ENCODE measurements at places on chromosomes 6 and 20.

GRCh38 chr6:125773387-125774341 is 17.1 kb upstream of the NCOA7 start:
- no peak for DNase-seq

DNA sequence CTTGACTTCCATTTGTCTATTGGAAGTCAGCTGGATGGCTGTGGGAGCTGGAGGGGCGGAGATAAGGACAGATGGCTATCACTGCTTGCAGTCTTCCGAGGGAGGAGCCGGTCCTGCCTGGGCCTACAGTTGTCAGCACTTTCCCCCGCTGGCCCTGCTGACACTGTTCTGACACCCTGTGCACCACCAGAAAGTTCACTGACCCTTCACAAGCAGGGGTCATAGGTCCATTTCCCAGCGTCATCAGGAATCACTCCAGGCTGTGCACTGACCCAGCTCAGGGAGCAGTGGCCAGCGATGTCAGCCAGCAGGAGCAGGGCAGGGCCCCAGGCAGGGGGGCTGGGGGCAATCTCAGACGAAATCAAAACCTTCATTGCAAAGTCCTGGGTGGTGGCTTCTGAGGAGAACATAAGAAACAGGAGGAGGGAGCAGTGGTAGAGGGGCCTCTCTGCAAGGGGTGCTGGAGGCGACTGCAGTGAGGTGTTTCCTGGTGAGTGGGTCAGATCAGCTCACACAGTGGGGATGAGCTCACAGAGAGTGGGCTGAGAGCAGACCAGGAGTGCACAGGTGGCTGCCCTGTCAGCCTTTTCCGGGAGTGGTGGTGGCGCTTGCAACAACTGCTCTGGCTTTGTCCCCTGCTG is 26.5 kb upstream of the PLEKHG1 start:
- DNase-seq = no peak

DNA sequence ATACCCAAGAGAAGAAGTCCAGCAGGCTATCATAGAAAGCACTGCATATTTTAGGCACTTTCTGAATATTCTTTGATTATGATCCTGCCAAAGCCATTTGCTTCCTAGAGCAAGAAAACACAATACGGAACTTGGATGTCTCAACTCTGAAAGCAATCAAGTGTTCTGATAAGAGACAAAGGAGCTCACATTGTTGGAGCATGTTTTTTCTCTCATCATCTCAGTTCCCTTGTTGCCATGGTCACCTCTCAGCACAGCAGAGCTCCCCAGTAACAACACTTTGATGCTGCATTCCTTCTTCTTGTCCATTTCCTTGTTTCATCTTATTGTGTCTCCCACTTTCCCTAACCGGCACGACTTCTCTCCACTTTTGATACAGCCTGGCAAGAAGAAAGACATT is 168.7 kb upstream of the FUT9 start:
- no peak for DNase-seq

DNA sequence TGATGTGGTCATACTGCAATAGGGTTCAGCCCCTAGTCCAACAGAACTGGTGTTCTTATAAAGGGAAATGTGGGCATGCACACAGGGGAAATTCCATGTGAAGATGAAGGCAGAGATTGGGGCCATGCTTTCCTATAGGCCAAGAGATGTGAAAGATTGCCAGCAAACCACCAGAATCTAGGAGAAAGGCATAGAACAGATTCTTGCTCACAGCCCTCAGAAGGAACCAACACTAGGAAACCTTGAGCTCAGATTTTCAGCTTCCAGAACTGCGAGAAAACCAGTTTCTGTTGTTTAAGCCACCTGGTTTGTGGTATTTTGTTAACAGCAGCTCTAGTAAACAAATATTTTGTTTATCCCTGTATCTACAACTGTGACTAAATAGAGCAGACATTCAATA is 197.6 kb upstream of the CITED2 start:
- no peak for DNase-seq

DNA sequence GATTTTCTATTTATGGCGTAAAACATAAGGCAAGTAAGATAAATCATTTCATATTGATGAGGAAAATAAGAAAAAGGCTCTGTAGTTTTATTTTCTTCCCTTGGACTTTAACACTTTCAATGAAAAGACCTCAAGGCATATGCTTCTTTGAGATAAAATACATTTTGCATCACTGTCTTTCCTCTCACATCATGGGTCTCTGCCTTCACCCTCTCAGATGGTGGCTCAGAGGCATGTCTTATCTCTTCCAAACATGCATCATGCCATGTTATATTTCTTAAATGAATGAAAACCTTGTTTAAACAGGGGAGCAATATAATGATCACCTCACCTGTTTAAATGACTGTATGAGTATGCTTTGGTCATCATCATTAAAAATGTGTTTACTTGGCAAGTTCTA is 59.3 kb downstream of the PRL start:
- DNase-seq = no peak

- DNase-seq = no peak
These were observed 271.0 kb upstream of the HSF2 start for GRCh38 chr6:122128445-122128844.

- no peak for DNase-seq
These were observed 15.4 kb downstream of the TMEM14B start for GRCh38 chr6:10763006-10763405.

DNA sequence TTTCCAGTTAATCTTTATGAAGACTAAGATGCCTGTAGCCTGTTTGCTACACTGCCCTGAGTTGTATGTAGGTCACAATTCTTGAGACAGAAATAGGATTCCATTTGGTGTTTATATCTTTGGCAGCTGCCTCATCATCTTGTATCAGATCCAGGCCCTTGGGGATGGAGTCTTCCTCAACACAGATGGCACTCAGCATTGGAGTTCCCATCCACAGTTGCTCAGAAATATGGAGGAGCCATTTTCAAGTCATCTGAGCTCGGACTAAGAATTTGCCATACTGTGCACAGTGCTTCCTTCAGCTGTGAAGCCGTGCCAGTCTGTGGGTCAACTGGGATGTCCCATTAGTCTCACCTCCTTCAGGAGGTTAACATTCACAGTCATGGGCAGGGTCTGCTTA is 156.6 kb downstream of the ZDHHC14 start:
- DNase-seq = no peak

DNA sequence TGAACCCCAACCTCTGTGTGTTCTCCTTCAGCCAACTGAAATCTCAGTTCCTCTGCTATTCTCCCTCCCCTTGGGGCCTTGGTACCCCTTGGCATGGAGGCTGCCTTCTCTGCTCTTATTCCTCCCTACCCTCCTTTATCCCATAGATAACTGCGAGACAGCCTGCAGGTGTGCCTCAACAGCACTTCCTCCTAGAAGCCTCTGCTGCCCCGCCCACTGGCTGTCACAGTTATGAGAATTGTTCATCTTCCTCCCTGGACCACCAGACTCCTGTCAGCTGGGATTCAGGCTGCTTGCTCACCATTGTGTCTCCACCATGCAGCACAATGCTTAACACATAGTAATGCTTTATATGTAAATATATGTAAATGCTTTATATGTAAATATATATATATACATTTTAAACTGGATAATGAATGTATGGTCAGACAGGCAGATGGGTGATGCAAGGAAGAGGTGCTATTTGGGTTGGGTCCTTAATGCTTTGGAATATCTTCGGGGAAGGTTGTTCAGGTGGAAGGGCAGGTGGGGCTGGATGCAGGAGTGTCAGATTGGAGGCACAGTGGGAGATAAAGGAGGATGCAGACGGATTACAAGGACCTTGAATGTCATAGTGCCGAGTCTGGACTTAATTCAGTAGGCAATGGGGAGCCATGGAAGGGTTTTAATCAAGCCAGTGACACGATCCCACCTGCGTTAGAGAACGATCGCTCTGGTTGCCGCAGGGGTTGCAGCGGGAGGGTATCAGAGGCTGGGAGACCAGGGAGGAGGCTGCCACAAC is 4.9 kb downstream of the CDH22 start:
- DNase-seq = no peak

DNA sequence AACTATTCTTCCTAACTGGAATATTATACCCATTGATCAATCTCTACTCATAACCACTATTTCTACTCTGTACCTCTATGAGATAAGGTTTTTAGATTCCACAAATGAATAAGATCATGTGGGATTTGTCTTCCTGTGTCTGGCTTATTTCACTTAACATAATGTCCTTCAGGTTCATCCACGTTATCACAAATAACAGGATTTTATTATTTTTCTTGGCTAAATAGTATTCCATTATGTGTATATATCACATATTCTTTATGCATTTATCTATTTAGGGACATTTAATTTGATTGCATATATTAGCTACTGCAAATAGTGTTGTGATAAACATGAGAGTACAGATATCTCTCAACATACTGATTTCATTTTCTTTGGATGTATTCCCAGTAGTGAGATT is 823.0 kb upstream of the ADGRB3 start:
- DNase-seq = no peak

DNA sequence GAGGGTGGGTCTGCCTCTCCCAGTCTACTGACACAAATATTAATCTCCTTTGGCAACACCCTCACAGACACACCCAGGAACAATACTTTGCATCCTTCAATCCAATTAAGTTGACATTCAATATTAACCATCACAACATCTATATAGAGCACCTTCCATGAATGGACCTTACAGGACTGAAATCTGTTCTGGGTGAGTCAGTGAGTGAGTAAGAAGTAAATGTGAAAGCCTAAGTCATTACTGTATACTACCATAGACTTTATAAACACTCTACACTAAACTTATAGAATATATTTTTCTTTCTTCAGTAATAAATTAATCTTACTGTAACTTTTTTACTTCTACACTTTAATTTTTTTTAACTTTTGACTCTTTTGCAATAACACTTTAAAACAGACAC is 993.8 kb upstream of the MAP3K7 start:
- DNase-seq = no peak

- no peak for DNase-seq
These were observed 1.7 kb upstream of the TREM2 start for GRCh38 chr6:41164551-41165120.

GRCh38 chr6:159456349-159456748 is 236.7 kb downstream of the SOD2 start:
- DNase-seq = no peak

- peak; percentile 14 for DNase-seq
These were observed 36.9 kb downstream of the B4GALT5 start for GRCh38 chr20:49676581-49677291.

- DNase-seq = no peak
These were observed 117.9 kb downstream of the CDH4 start for GRCh38 chr20:61369731-61370520.

- no peak for DNase-seq
These were observed 632.7 kb upstream of the ID4 start for GRCh38 chr6:19204445-19204844.

GRCh38 chr20:22796469-22797077 is 212.2 kb upstream of the FOXA2 start:
- no peak for DNase-seq

DNA sequence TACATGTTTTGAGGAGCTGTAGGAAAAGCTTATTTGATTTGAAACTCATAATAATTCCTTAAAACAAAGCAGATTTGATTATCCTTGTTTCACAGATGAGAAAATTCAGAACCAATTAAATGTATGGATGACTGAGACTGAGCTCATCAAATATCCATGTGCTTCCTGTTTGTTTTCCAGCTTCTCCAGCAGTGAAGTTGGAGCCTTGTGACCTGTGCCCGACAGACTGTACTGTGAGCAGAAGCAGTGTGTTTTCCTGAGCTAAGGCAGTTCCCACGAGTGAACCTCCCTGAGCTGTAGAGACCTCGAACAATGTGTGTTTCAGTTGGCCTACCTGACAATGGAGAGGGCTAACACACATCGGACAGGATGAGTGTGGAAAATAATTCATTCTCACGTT is 599.5 kb upstream of the NRSN1 start:
- DNase-seq = no peak

DNA sequence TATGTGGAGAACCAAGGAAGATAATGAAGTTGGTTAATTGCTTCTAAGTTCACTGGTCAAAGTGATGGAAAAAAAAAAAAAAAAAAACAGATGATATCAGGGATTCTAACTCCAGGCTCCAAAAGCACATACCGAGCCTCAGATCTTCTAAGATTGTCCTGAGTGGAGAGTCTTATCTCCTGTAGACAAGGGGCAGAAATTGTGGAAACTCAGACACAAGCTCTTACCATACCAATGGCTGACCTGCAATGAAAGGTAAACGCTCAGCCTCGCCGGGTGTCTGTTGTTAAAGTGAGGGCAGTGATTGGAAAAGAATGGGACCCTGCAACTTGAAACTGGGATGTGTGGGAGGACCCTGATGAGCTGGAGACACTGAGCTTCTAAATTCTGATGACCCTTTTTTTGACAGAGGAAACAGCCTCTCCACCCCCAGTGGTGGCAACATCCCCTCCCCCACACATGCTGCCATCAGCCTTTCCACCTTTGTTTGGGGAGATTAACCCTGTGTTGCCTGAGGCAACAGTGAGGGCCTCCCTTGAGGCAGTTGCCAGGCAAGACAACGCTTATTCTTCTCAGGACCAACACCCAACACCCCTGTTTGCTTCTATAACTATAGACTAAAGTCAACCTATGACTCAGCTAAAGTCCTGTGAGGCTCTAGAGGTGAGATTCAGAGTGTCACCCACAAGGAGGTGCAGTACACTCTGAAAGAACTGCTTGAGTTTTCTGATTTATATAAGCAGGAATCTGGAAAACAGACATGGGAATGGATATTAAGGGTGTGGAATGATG is 154.0 kb downstream of the THBS2 start:
- DNase-seq = no peak

GRCh38 chr6:138533667-138534066 is 34.4 kb upstream of the NHSL1 start:
- DNase-seq = no peak

DNA sequence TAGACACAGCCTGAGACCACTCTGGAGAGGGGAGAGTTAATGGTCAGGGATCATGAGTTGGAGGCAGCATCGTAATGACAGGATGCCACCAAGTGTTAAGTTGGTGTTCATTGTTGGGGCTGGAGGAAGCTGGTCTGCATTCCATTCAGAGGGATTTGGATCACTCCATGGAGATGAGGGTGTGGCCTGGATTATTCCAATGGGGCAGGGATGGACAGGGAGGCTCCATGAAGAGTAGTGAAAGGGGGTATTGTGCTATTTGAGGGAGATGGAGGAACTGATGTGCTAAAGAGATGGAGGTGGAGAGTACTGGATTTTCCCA is 1.1 kb downstream of the SAPCD1 start:
- no peak for DNase-seq

- DNase-seq = no peak
These were observed 104.6 kb upstream of the FRMD1 start for GRCh38 chr6:168183613-168183970.

Data from activated CD4-positive, alpha-beta T cell treated with anti-CD3 and anti-CD28 coated beads, Interleukin-2, amount 50 U/mL, for 1 hour (primary cell).